ENCODE measurements at places on chromosomes 4 and X.

DNA sequence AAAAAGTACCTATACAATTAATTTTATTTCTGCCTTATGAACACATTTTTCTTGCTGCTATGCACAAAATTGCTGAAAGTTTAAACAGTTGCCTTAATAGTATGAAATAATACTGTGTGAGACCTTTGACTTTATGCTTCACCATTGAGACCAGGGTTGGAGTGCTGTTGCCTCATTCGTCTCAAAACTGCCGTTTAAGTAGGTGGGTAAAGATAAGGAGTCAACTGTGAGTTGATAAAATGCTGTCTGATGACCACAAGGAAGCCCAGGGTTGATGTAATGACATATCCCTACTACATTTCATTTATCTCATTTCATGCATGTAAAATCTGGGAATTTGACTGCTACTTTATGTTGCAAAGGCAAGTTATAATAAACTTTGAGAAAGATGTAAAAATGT is 23.4 kb downstream of the STK26 start:
- DNase-seq: no peak

DNA sequence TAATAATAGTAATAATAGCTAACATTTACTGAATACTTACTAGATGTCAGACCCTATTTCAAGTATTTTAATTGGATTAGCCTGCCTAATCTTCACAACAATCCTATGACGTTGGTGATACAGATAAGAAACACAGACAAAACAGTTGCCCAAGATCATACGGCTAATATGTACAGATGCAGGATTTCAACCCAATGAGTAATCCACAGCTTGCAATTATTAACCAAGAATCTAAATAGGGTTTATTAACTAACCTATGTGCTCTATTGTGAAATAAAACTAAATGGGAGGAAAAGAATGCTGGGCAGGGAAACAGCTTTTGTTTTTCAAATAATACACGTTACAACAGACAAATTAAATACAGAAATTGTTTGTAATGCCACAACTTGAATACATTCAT is 23.4 kb downstream of the FBXO8 start:
- no peak for DNase-seq

GRCh38 chr4:41989994-41990364 is 351 bp upstream of the SLC30A9 start:
- no peak for DNase-seq

DNA sequence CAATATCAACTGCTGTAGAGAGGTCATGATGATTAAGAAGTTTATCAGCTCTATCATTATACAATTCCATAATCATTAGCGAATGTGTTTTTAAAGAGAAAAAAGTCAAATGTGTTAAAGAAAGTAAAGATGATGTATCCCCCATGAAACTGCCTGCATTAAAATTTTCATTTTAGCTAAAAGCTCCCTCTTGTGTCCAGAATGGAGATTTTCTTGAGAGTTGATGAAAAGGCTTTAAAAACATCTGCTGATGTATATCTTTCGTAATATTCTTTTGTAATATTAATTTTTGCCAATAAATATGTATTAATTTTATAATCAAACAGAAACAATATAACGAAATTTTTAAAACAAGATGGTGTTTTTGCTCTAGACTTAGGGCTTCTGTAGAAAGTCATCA is 52.1 kb upstream of the LHFPL1 start:
- no peak for DNase-seq

DNA sequence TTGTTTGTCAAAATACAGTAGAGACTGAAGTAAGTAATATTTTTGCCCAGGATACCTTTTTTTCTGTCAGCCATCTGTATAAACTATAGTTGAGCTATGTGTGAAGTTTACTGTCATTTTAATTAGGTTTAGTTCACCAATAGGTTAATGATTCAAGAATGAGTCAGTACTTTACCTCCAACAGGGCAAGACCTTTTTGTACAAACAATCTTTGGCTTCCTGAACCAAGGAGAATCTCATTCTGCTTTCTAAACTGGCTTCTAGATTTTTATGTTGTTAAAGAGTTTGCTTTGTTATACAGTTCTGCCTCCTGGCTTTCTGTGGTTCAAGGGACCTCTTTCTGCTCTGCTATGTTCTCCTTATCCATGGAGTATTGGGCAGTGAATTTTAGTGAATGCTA is 412.0 kb upstream of the NR3C2 start:
- no peak for DNase-seq

GRCh38 chrX:22192419-22193060 is 80.2 kb upstream of the CBLL2 start:
- DNase-seq: no peak

DNA sequence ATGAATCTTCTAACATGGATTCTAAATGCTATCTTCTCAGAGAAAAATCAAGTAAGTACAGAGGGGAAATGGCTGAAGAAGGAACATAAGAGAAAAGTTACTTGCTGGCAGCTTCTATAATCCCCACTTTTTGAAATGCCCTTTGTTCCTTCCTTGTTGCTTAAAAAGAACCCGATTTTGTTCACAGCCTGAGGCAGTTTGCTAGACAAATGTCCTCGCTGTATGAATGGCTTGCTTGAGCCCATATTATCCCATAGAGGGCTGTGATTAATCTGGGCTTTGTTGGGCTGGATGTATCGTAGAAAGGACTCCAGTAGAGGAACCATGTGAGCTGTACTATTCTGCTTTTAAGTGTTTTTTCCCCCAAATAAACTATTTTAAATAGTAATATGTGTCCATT is 134.3 kb upstream of the FGF13 start:
- no peak for DNase-seq

DNA sequence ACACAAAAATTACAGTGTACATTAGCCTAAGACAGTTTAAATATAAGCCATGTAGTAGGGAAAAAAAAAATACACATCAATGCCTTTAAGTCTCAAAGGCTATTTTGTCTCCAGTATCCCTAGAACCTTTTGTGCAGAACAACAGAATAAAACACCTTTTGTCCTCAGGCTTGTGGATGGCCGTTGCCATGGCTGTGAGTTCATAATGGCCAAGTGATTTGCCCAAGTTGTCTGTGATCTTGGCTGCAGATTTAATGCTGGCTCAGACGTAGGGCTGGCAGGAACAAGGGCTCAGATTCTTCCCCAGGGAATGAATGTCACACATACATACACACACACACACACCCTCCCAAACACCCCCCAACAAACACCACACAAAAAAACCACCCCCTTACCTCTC is 25.3 kb downstream of the GPM6B start:
- no peak for DNase-seq

GRCh38 chr4:184599492-184600135 is 49.6 kb downstream of the CASP3 start:
- DNase-seq: no peak

GRCh38 chrX:40550066-40550465 is 30.7 kb upstream of the ATP6AP2 start:
- DNase-seq: peak; percentile 69

- no peak for DNase-seq
Measured at GRCh38 chr4:148214529-148215166, 227.6 kb downstream of the NR3C2 start.

GRCh38 chr4:178784491-178784890 is 1342.3 kb upstream of the AGA start:
- no peak for DNase-seq

DNA sequence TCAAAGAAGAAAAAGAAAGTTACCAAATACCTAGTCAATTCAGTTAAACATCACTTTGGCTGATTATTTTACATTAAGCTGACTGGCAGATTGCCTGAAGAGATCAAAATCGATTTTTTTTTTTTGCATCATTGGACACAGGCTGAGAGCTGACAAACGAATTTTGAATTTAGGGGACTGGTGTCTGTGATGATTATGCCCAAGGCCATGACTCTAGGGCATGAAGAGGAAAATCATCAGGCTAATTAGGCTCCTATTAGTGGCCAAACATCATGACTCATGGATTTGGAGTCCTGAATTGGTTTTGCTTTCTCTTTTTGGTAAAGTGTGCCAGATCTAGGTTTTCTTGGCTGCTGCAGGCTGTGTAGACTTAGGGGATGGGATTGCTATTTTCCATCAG is 829.3 kb upstream of the LCORL start:
- DNase-seq: no peak

DNA sequence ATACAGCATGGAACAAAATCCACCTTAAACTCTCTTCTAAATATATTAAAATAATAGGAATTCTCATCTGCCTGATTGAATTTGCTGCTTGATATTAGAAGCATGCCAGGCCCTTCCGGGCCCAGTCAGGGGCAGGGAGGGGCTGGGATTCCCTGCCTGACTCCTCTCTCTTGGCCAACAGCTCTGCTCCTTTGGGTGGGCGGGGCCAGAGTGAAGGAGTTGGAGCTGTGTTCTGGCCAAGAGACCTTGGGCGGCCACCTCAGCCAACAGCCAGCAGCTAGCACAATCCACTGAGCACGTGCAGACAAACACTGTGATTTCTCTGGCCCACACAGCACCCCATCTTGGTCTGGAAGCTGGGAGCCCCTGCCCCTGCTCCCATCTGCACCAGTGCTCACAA is 140.3 kb downstream of the PJA1 start:
- DNase-seq: no peak

- no peak for DNase-seq
Measured at GRCh38 chr4:121684561-121684960, 12.2 kb downstream of the ANXA5 start.

GRCh38 chr4:41424522-41424921 is 113.4 kb upstream of the LIMCH1 start:
- no peak for DNase-seq

GRCh38 chr4:4942658-4943057 is 76.6 kb downstream of the CYTL1 start:
- DNase-seq: no peak

- no peak for DNase-seq
Measured at GRCh38 chrX:15173411-15173810, 96.5 kb downstream of the ASB9 start.

DNA sequence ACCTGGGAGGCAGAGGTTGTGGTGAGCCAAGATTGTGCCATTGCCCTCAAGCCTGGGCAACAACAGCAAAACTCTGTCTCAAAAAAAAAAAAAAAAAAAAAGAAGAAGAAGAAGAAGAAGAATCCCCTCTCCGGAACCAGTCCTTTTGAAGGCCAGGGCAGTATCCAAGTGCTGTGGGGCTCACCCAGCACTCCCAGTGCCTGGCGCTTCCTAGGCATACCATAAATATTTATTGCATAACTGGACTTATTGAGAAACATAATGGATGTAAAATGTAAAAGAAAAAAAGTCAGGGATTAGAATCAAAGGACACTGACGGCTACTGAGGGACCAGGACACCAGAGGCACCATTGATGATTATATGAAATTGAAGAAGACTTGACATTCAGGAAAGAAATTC is 162.1 kb upstream of the KIT start:
- DNase-seq: no peak

DNA sequence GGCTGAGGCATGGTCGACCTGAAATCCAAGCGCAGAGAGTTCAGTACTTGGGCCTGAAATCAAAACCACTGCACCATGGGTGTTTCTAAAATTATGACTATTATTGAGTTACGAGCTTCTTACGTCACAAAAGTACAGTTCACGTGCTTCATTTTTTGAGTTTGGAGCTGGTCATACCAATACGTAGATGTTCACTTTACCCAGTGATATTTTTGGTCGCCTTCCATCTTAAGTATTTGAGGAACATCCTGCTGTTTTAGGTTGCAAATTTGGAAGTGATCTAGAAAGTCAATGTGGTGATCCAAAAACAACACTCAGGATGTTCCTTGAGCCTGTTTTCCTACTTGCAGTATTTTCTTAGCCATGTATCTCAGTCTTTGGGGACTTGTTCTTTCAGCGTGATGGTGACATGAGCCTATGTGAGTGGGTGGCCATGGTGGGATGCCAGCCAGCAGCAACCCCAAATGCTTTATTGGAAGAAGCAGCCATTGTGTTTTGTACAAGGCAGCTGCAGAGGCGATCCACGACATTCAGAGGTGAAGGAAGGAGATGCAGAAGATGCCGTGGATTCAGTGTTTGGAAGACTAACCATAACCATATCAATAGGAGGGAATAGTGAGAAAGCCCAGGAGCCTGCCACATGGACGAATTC is 28.7 kb downstream of the LDB2 start:
- DNase-seq: no peak

GRCh38 chr4:149187726-149188125 is 627.9 kb downstream of the IQCM start:
- no peak for DNase-seq

- no peak for DNase-seq
Measured at GRCh38 chr4:162401021-162401420, 237.2 kb upstream of the FSTL5 start.

DNA sequence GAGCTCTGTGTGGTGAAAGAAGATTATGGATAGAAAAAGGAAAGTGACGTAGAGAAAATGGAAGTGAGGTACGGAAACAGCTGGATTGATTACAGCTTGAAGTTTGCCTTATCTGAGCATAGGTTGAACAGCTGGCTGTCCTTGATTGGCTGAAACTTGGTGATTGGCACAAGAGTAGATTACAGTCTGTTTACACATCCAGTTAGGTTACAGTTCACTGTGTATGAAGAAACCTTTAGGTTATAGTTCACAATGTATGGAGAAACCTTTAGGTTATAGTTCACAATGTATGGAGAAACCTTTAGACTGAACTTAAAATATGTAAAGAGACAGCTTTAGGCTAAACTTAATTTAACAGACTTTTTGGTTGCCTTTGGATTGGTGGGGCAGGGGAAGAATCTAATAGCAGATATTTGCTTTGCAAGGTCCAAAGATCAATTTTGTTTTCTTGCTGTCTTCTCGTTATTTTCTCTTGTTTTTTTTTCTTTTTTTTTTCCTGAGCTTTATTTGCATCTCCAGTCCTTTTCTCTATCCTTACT is 15.6 kb upstream of the ART3 start:
- DNase-seq: no peak

DNA sequence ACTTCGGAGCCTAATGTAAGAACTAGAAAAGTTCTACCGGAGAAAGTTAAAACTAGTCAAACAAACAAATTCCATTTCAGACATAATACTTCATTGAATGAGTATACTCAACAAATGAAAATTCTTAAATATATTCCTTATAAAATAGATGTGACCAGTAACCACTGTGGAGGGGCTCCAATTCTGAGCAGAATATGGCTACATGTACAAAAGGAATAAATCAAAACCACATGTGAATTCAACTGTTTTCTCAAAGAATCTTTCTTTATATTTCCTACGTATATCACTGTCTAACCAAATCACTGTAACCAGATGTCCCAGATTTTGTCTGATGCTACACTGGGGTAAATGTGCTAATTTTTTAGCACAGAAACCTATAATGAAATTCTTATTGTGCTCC is 49.0 kb downstream of the HTN1 start:
- no peak for DNase-seq

DNA sequence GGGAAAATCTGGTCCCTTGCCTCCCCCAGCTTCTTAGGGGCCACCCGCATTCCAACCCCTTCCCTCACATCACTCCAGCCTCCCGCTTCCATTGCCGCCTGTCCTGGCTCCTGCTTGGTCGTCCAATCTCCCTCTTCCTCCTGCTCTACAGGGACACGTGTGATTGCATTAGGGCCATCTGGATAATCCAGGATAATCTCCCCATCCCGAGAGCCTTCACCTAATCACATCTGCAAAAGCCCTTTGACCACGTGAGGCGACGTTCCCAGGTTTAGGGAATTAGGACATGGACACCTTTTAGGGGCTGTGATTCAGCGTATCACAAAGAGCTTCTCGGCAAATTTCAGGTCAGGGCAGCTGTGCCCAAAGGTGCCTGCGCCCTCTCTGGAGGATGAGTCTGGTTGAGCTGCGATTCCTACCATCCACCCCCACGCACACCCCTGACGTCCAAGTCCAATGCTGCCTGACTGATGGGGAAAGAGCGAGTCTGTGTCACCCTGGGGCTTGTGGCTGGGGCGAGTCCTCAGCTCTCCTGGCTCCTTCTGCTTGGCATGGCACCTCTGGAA is 104.6 kb downstream of the PSAPL1 start:
- no peak for DNase-seq

All from NCI-H1417 treated with DMSO at 0.1 percent for 48 hours (cell line).